Thoracic aorta (tissue), 2 donors: ENCODE measurements at places on chromosomes 5 and 9. TPM values are rescaled to one million over a fixed set of nuclear protein-coding genes. Genes with fewer than 3 reads are reported as not detected.

SLC1A3 gene
- 67.4 TPM for total RNA-seq

DNA sequence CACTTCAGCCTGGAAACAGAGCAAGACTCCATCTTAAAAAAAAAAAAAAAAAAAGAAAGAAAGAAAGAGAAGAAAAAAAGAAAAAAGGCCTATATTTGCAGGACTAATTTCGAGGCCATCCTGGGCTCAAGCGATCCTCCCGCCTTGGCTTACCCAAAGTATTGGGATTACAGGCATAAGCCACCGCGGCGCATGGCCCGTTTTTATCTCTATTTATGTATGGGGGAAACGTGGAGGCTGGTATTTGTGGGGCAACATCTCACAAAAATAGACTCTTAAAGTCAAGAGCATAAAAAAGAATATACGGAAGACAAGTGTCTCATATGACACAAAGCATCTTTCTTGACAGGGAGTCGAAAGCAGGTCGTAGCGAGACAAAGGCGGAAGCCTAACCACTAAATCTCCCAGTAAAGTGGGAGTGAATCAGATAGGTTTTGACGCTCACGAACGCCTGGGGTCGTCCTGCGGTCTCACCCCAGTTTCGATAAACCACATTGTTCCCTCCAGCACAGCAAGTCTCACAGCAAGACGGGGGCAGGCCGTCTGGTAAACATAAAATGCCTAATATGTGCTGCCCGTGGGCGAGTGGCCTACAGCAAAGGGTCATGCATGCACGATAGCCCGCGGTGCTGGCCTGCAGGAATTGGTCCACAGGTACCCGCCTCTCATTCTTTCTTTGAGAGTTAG lies 1.8 kb upstream of the TRIM41 start:
- no peaks in the 10 kb centered on the region for H3K36me3 ChIP-seq
- peak overlapping the region; percentile 84 for H3K4me3 ChIP-seq
- H3K4me1 ChIP-seq = peaks cover 12% of the 10 kb centered on the region
- H3K27ac ChIP-seq = peak overlapping the region; percentile 94
- DNase-seq = no peak

- no peak overlapping the region for H3K4me3 ChIP-seq
- no peaks in the 10 kb centered on the region for H3K27me3 ChIP-seq
- H3K27ac ChIP-seq = no peak overlapping the region
- H3K4me1 ChIP-seq = no peaks in the 10 kb centered on the region
Measured at GRCh38 chr5:98954392-98955028, 25.7 kb upstream of the CHD1 start.

PLCXD3 gene
- total RNA-seq = 4.3 TPM

HMGCS1 gene
- 13.3 TPM for total RNA-seq

DNA sequence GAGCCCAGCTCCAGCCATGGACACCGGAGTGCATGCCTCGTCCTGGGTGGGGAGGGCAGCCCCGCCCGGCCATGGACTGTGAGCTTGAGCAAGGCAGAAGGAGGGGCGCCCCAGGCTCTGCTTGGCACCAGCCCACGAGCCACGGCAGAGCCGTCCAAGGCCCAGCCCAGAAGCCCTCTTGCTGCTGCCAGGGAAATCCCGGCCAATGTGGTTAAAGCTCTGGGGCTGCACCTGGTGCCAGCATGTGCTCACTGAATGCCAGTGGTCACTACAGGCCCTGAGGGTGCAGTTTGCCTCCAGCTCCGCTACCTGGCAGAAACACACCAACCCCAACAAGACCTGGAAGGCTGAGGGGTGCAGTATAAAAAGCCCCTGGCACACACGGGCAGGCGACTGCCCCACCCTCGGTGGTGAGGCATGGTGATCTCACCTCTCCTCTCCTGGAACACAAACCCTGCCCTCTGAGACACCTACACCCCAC lies 11.8 kb downstream of the BRD3 start:
- H3K4me1 ChIP-seq = peaks cover 53% of the 10 kb centered on the region
- no peak for DNase-seq
- no peak overlapping the region for H3K27ac ChIP-seq
- no peak overlapping the region for H3K4me3 ChIP-seq
- no peaks in the 10 kb centered on the region for H3K27me3 ChIP-seq

GRCh38 chr5:29649321-29649720 lies 1544.2 kb upstream of the CDH6 start:
- H3K27me3 ChIP-seq = no peaks in the 10 kb centered on the region
- H3K27ac ChIP-seq = no peak overlapping the region
- no peak overlapping the region for H3K4me3 ChIP-seq
- no peak for DNase-seq

- no peaks in the 10 kb centered on the region for H3K27me3 ChIP-seq
- no peak for DNase-seq
- no peaks in the 10 kb centered on the region for H3K4me1 ChIP-seq
- no peaks in the 10 kb centered on the region for H3K36me3 ChIP-seq
- no peak overlapping the region for H3K27ac ChIP-seq
- no peak overlapping the region for H3K4me3 ChIP-seq
Measured at GRCh38 chr9:37370968-37371563, 51.4 kb upstream of the GRHPR start.

DNA sequence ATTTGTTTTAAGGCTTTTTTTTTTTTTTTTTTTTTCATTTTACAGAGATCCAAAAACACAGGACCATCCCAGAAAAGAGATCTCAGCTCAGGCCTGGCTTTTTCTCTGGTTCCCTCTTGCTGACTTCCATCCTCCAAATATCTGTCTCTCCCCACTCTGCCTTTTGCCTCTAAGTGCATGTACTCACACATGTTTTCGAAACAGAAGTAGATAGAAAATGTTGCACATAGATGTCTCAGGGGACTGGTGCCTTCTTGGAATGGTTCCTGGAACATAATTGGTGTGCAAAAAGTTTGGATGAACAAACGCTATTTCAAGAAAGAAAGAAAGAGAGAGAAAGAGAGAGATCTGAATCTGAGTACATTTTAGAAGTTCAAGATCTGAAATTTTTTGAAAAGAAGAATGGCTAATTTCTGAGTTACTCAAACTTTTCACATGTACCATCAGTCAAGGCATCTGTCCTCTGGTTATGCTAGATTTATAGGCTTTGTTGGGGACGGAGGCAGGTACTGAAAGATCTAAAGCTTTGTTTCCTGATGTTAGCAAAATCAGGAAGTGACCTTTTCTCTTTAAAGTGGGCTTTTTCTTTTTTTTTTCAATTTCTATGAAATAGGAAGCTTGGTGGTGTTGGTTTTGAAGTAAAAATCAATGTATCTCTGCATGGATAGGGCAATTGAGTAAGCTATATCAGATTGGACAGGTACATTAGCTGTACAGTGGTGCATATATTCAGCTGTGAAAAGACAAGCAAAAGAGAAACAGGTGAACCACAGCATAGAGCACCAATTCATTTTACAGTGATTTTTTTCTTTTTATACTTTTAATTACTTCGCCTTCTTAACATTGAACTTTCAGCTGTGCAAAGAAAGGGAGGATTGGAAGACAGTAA lies 8.5 kb upstream of the TNFSF8 start:
- no peak overlapping the region for H3K4me3 ChIP-seq
- H3K27me3 ChIP-seq = no peaks in the 10 kb centered on the region
- no peaks in the 10 kb centered on the region for H3K36me3 ChIP-seq
- no peak overlapping the region for H3K27ac ChIP-seq
- DNase-seq = no peak

GRCh38 chr5:67617051-67617450 lies 420.5 kb upstream of the CD180 start:
- no peak overlapping the region for H3K4me3 ChIP-seq
- no peaks in the 10 kb centered on the region for H3K27me3 ChIP-seq
- H3K27ac ChIP-seq = no peak overlapping the region
- DNase-seq = no peak
- no peaks in the 10 kb centered on the region for H3K4me1 ChIP-seq

GRCh38 chr9:111533099-111533790 lies 8.3 kb downstream of the ZNF483 start:
- H3K36me3 ChIP-seq = peaks cover 71% of the 10 kb centered on the region
- no peak for DNase-seq
- H3K4me1 ChIP-seq = no peaks in the 10 kb centered on the region

DNA sequence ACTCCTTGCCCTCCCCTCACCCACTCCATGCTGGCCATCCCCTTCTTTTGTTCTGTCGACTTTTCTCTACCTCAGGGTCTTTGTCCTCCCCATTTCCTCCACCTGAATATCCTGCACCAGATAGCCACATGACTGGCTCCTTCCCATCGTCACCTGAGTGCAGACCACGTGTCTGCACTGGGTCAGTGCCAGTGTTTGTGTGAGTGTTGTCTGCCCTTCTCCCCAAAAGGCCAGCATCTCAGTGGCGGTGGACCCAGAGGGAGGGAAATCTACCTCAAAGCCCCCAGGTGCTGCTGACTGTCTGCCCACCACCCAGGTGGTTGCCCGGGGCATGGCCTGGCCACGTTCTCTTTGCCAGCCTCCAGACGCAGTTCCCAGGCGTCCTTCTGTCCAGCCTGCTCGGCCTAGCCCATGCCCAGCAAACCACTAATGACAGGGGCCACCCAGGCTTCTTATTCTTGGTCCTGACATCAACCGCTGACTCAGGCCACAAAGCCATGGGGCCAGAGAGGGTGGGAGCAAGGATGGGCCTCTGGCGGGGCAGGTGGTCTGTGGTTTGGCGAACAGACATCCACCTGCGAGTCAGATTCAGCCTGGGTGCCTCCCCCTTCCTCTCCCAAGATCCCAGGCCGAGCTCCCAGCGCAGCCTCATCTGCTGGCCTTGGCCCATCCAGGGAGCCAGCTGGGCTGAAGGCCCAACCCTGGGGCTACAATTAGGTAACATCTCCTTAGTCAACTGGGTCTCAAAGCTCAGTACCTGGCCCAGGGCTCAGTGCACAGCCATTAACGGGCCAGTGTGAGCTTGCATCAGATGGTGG lies 5.5 kb upstream of the NINJ1 start:
- no peaks in the 10 kb centered on the region for H3K36me3 ChIP-seq
- no peaks in the 10 kb centered on the region for H3K27me3 ChIP-seq
- H3K4me1 ChIP-seq = peaks cover 33% of the 10 kb centered on the region
- no peak for DNase-seq

IL31RA gene
- 1.1 TPM for total RNA-seq

GRCh38 chr5:39794513-39795210 lies 369.9 kb upstream of the DAB2 start:
- H3K36me3 ChIP-seq = no peaks in the 10 kb centered on the region
- no peak for DNase-seq
- no peak overlapping the region for H3K27ac ChIP-seq
- H3K27me3 ChIP-seq = no peaks in the 10 kb centered on the region
- H3K4me1 ChIP-seq = no peaks in the 10 kb centered on the region

- no peak overlapping the region for H3K27ac ChIP-seq
- no peak overlapping the region for H3K4me3 ChIP-seq
- H3K27me3 ChIP-seq = no peaks in the 10 kb centered on the region
- no peaks in the 10 kb centered on the region for H3K36me3 ChIP-seq
Measured at GRCh38 chr9:78775696-78776295, 478.9 kb downstream of the PSAT1 start.

DNA sequence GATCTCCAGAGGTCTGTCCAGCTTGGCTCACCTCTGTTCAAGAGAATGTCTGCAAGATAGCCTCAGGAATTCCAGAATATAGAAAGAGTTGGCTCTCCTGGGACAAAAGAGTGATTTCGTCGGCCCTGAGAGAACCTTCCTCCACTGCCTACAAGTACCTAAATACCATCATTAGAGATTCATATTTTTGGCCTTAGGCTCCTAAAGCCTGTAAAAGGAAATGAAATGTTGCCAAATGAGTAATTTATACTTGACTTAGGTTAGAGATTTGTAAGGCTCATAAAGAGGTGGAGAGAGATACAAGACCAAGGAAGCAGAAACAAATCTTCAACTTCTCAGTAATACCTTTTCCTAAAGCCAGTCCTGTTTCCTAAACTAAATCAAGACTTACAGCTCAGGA lies 146.2 kb downstream of the CCDC192 start:
- no peak overlapping the region for H3K27ac ChIP-seq
- H3K36me3 ChIP-seq = no peaks in the 10 kb centered on the region
- no peaks in the 10 kb centered on the region for H3K27me3 ChIP-seq
- no peak for DNase-seq
- no peak overlapping the region for H3K4me3 ChIP-seq

GFI1B gene
- total RNA-seq = not detected

C9orf72 gene
- total RNA-seq = 25.6 TPM

EQTN gene
- total RNA-seq = not detected

GRCh38 chr5:134129411-134130238 lies 15.1 kb downstream of the TCF7 start:
- no peaks in the 10 kb centered on the region for H3K27me3 ChIP-seq
- no peak for DNase-seq
- peaks cover 4% of the 10 kb centered on the region for H3K36me3 ChIP-seq
- peaks cover 15% of the 10 kb centered on the region for H3K4me1 ChIP-seq
- no peak overlapping the region for H3K4me3 ChIP-seq

- H3K4me1 ChIP-seq = no peaks in the 10 kb centered on the region
- H3K27me3 ChIP-seq = no peaks in the 10 kb centered on the region
- no peak overlapping the region for H3K4me3 ChIP-seq
- DNase-seq = no peak
- no peak overlapping the region for H3K27ac ChIP-seq
- H3K36me3 ChIP-seq = no peaks in the 10 kb centered on the region
Measured at GRCh38 chr9:125508249-125508648, 198.8 kb downstream of the MAPKAP1 start.

SPOCK1 gene
- total RNA-seq = 25.2 TPM

ANKRD31 gene
- 0.14 TPM for total RNA-seq

- H3K4me3 ChIP-seq = peak overlapping the region; percentile 91
- no peak for DNase-seq
- no peaks in the 10 kb centered on the region for H3K27me3 ChIP-seq
- peaks cover 6% of the 10 kb centered on the region for H3K36me3 ChIP-seq
- peaks cover 27% of the 10 kb centered on the region for H3K4me1 ChIP-seq
- H3K27ac ChIP-seq = no peak overlapping the region
Measured at GRCh38 chr5:80654054-80654390, 430 bp upstream of the MSH3 start.

- H3K27me3 ChIP-seq = no peaks in the 10 kb centered on the region
- no peak for DNase-seq
- H3K4me1 ChIP-seq = no peaks in the 10 kb centered on the region
- no peaks in the 10 kb centered on the region for H3K36me3 ChIP-seq
- no peak overlapping the region for H3K4me3 ChIP-seq
Measured at GRCh38 chr9:68629042-68629441, 76.0 kb upstream of the PIP5K1B start.

MZB1 gene
- total RNA-seq = not detected

- peak; percentile 47 for DNase-seq
- peaks cover 7% of the 10 kb centered on the region for H3K36me3 ChIP-seq
- H3K27ac ChIP-seq = peak overlapping the region; percentile 76
- H3K4me3 ChIP-seq = no peak overlapping the region
- H3K27me3 ChIP-seq = no peaks in the 10 kb centered on the region
Measured at GRCh38 chr5:172420235-172420939, 33.9 kb downstream of the SH3PXD2B start.

- no peak for DNase-seq
- peak overlapping the region; percentile 81 for H3K4me3 ChIP-seq
- H3K27me3 ChIP-seq = no peaks in the 10 kb centered on the region
Measured at GRCh38 chr5:76717222-76718083, 1.5 kb downstream of the F2R start.

C5 gene
- total RNA-seq = 8.3 TPM

- no peak for DNase-seq
- no peak overlapping the region for H3K27ac ChIP-seq
- H3K4me1 ChIP-seq = no peaks in the 10 kb centered on the region
Measured at GRCh38 chr9:27078685-27079084, 30.3 kb upstream of the TEK start.

ADCY2 gene
- 14.8 TPM for total RNA-seq
